HepG2 (cell line): ENCODE measurements at places on chromosomes 1 and 21.

DNA sequence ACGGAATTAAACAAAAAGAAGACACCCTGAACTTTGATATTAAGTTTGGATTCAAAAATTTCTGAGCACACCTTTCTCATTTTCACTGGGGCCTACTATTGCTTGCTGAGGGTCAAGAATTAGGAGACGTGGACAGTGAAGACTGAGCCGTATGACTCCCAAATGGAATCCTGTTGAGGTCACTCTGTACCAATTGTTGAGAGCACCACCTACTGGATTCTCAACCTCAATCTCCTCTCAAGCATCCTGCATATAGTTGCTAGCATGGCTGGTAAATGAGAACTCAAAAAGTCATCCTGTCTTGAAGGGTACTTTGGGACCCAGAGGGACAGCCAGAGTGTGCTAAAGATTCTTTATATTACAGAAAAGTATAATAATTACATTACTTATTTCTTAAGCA is 20.2 kb upstream of the MTR start:
- DNase-seq, result peak; percentile 24

DNA sequence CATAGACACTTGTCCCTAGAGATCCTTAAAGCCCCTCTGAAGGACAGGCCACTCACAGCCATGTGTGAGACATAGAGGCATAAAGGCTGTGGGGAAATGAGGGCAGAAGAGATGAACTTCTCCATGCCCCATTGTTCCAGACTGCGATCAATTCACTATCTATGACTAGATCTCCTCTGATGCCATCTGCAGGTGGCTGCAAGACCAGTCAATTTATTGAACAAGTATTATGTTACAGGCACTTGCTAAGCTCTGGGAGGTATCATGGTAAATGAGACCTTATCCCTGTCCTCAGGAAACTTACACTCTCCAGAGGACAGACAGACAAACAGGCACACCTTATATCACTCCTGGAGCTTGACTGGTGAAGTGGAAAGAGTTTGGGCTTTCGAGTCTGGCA is 22.9 kb downstream of the UBIAD1 start:
- DNase-seq, result no peak

DNA sequence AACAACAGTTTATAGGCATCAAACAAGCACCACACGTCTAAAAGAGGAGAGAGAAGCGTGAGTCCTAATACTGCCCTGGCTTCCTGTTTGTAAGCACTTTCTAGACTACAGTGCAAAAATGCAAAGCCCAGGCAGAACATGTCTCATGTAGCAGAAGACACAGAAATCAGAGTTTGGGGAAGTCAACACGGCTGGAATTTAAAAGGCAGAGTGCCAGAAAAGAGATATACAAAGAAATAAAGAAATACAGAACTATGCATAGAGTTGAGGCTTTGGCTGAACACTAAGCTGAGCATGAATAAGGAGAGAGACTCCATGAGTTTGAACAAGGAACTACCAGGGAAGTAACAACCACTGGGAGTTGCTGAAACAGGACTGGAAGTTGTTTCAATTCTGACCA is 566.6 kb upstream of the NR5A2 start:
- no peak for DNase-seq

DNA sequence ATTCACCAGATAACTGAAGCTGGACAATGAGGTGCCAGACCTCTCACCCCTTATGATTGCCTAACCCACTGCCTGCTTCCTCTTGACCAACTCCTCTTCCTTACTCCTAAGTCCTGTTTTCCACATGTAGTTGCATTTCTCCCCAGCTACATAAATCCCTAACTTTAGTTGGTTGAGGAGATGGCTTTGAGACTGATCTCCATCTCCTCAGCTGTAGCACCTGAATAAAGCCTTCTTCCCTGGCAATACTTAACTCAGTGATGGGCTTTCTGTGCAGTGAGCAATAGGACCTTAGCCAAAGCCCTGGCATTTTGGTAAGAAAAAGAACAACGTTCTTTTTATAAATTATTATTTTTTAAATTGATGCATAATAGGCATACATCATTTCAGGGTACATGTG is 691.1 kb downstream of the MATN1 start:
- DNase-seq, result no peak

DNA sequence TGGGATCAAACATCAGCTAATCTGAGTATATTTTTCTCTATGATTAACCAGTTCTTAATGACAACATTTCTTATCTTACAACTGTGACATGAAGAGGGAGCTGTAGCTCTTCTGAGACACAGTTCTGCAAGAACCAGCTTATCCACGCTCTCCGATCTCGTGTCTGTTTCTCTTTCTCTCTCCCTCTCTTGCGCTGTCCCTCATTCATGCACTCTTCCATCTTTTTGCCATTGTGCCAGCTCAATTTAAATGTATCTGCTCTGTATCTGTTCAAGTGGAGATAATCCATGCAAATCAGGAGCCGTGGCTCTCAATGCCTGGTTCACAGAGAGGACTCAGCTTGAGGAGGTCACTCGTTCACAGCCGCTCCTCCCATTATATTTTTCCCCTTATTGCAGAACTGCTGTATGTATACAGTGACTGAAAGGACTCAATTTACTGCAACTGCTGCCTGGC is 494.7 kb upstream of the ADGRL2 start:
- no peak for DNase-seq

- no peak for DNase-seq
Observed at GRCh38 chr1:171904778-171905450, 63.6 kb downstream of the DNM3 start.
